Cardiac muscle cell (in vitro differentiated cells and primary cell): ENCODE measurements at places on chromosomes 11 and 22.

DNA sequence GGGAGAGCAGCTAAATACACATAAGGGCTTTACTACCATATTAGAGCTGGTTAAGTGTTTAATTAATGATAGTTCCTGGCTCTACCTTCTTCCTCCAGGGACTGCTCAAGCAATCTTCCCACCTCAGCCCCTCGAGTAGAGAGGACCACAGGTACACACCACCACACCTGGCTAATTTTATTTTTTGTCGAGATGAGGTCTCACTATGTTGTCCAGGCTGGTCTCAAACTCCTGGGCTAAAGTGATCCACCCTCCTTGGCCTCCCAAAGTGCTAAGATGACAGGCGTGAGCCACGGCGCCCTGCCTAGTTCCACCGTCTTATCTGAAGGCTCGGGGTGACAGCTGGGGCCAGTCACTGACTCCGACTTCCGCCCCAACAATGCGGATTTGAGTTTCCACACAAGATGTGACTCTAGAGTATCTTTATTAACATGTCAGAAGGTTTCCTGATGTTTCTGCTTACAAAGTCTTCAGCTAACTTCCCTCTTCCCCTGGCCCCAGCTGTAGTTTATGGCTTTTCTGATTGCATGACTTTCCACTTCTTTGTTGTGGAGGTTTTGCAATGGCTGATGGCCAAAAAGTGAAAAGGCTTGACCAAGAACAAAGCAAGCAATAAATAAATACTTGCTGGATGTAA is 16.8 kb downstream of the TPST2 start:
- no peak for DNase-seq

GRCh38 chr22:23274891-23275694 is 94.8 kb downstream of the BCR start:
- DNase-seq: no peak

DNA sequence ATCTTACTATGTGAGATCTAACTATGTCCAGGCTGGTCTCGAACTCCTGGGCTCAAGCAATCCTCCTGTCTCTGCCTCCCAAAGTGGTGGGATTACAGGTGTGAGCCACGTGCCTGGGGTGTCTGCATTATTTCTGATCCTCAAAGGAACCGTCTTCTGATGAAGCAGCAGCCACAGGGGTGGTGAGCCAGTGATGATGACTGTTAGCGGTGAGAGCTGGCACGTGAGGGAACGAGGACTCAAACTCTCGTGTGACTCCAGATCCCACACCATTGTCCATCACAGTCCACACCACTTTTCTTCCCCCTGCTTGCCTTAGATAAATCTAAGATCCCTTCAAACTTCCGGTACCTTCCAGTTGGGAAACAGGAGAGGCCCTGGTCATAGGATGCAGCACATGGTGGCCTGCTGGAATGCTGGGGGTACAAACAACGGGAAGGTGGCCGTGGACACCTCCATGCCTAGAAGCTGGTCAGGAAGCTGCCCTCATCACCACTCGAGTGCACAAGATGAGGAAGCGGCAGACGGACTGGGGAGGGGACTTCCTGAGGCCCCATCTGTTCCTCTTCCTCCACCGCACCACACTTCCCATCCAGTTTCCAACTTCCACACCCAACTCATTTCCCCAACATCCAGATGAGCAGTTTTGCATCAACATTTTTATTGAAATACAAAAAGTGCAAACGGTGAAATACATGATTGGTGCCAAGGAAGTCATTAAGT is 23.8 kb downstream of the ARHGAP1 start:
- DNase-seq: no peak

DNA sequence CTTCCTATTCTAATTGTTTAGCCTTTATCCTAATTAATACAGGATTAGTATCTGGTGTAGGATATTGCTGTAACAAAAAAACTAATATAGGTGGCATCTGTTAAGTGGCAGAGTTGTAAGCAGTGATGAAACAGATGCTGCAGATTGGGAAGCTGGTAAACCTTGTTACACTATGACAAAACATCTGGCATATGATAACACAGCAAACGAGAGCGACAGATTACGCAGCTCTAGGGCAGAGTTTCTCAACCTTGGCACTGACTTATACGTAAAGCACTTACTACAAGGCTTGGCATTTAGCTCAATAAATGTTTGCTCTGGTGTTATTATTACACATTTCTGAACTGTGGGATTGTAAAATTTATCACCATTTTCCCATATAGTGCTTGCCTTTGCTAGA is 137.0 kb downstream of the ATG16L2 start:
- no peak for DNase-seq

GRCh38 chr11:82003671-82004515 is 729.8 kb downstream of the FAM181B start:
- no peak for DNase-seq

DNA sequence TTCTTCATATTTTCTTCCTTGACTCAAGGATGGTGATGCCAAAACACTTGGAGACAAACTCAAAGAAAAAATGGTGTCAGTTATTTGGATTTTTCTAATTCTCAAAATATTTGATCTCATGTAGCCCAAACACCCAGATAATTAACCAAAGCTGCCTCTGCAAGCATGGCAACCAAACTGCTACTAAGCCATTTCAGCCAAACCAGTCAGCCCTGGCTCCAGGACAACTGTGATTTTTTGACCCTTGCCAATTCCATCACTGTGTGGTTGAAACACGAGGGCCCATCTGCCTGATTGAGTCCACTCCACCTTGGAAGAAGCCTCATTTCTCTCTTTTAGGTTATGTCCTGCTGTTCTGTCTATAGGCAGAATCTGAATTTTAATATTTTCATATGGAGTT is 277.4 kb downstream of the BLID start:
- DNase-seq: no peak

DNA sequence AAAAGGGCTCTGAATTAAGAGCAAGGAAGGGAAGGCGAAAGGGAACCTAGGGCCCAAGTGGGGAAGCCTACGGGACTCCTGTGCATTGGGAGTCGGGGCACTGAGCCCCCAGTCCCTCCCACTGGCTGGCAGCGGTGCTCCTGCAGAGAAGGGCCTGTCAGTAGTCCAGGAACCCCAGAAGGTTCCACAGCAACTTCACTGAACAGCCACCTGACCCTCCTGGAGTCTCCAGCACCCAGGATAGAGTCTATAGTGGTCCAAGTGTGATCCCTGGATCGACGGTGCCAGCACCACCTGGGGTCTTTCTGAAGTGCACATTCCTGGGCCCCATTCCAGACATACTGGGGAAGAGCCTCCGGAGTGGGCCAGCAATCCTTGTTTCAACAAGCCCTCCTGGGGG is 100.0 kb upstream of the B3GAT1 start:
- DNase-seq: no peak

DNA sequence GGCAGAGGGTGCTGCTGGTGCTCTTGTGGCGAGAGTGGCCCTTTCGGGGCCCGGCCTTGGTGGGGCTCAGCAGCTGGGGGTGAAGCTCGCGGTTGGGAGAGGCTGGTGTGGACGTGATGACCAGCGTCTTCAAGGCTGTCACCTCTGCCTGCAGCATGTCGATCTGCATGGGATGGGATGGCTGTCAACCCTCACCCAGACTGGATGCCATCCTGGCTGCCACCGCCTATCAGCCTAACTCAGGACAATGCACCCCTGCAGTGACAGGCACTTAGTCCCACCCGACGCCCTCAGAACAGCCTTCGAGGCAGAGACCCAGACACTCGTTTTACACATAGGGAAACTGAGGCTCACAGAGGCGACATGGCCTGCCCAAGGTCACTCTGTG is 10.8 kb downstream of the RAB3IL1 start:
- no peak for DNase-seq

DNA sequence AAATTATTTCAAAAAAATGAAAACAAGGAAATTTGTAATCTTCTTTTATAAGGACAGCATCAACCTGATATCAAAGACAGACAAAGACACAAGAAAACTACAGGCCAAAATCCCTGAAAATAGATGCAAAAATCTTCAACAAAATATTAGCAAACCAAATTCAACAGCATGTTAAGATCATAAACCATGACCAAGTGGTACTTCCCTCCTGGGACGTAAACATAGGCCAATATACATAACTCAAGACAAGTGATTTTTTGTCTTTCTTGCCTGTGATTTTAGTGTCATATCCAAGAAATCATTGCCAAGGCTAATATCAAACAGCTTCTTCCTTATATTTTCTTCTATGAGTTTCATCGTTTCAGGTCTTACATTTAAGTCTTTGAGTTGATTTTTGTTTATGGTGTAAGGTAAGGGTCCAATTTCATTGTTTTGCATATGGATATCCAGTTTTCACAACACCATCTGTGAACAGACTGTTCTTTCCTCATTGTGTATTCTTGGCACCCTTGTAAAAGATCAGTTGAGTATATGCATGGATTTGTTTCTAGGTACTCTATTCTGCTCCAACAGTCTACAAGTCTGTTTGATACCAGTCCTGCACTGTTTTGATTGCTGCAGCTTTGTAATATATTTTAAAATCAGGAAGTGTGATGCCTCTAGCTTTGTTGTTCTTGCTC is 50.0 kb downstream of the SBF2 start:
- no peak for DNase-seq

GRCh38 chr11:101583251-101584128 is at the start of gene TRPC6:
TSS of gene TRPC6 (minus strand) at chr11:101584007. CDS start at chr11:101583503, 504 bp downstream.
- peak; percentile 52 for DNase-seq

DNA sequence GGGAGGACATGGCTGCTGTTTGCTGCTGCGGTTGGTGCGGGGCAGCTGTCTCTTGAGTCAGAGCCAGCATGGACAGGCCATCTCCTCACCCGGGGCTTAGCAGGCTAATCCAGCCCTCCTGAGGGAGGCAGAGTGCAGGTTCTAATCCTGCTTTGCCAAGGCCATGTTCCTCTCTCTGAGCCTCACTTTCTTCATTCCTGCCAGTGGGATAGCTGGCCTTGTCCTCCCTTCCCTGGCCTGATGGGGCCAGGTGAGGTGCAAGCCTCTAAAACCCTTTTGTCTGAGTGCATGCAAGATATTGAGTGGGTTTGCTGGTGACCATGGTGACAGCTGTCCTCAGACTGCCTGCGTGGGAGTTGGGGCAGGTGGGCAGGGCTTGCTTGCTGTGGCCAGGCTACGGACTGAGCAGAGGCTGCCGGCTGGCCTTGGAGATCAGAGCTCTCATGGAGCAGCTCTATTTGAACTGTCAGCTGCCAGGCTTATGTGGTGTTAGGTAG is 3.6 kb downstream of the USP35 start:
- DNase-seq: no peak

DNA sequence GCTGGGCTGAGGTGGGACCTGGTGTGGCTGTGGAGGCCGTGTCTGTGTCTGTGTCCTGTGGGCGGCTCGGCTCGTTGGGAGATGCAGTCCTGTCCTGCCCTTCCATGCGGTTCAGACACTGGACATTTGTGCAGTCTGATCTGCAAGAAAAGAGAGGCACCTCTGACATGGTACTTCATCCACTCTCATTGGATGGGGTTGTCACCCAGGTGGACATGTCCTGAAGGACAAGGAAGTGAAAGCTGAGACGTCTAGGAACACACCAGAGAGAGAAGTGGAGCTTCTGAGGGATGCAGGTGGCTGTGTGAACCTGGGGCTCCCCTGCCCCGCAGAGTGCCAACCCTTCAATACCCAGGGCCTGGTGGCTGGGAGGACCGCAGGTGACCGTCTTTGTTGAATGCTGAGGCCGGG is 18.4 kb downstream of the TBX1 start:
- DNase-seq: no peak

DNA sequence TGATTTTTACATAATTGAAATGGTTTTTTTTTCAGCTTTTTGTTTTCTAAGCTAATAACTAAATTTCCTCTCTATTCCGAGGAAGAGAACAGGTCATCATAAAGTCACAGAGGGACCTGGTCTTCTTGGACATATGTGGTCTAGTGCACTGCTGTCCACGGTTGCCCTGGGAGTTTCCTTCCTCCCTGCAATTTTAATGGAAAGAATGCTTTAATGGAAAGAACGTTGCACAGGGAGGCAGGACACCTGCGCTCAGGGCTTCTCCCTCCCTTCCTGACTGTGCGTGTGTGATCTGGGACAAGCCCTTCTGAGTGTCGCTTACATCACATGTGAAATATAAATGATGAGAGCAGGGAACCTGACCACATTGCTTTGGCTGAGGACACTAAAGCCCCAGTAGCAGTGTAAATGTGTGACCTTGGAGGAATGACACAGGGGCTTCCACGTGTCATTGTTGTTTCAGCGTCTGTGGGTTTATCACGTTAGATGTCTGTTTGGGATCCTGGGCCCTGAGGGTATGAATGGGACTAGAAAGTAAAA is 93.2 kb downstream of the AMOTL1 start:
- no peak for DNase-seq

GRCh38 chr11:16813126-16813525 is 74.7 kb downstream of the C11orf58 start:
- DNase-seq: no peak

DNA sequence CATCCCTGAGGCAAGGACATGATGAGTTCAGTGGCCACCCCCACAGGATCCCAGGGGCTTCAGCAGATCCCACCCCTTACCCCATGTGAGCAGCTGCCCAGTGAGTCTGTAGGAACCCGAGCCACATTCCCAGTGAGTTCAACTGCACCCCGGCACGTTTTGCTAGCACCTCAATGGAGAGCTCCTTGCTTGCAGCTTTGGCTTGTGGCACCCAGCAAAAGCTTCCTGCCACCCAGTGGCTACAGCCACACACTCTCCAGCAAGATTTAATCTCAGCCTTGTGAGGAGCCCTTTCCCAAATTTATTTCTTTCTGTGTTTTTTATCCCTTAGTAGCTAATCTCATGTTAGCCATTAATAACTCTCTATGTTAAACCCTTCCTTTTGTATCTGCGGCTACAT is 4.0 kb downstream of the SAA1 start:
- no peak for DNase-seq

DNA sequence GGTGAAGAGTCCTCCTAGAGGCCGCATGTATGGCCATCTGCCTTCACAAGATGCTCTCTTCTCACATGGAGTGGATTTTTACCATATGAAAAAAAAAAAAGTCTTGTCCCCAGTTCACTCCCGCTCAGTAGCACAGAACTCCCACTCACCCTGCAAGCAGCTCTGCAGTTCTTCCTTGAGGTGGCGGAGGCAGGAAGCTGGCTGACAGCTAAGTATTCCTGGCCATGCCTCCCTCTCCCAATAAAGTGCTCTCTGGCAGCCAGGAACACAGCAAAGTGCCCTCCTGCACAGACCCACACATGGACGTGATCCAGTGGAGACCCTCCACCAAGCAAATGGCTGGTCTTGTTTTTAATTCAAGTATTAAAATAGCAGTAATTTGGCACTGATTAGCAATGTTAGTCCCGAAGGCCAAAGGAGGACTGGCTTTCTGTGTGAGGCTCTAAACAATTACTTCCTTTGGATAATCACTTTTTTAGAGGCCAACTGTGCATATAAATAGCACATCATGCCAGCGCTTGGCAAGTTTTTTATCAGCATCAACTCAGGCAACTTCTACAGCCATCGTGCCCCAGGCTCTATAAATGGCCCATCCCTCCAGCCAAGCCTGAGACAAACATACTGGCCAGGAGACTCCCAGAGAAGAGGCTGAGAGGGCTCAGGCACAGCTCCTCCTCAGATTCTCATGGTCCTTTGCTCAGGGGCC is 413.6 kb downstream of the OPCML start:
- DNase-seq: no peak

DNA sequence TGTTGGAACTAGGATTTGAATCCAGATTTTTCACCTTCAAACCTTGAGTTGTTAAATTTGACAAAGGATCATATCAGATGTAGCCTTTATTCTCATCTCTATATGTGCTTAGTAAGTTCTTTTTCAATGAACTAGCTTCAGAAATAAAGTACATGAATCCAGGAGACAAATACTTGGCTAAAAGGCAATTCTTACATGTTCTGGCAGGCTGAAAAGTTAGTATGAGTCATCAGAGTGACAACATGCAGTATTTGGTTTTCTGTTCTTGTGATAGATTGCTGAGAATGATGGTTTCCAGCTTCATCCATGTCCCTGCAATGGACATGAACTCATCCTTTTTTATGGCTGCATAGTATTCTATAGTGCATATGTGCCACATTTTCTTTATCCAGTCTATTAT is 40.4 kb downstream of the BBOX1 start:
- DNase-seq: no peak
